ENCODE measurements at places on chromosomes 6 and 20.
A peak's percentile ranks its signal among the peaks of the same experiment; 100 is the strongest.

- no peak for DNase-seq
These were observed 55.0 kb downstream of the BTBD9 start for GRCh38 chr6:38584731-38585130.

GRCh38 chr6:110558575-110558974, 82.2 kb upstream of the SLC22A16 start:
- DNase-seq = no peak

DNA sequence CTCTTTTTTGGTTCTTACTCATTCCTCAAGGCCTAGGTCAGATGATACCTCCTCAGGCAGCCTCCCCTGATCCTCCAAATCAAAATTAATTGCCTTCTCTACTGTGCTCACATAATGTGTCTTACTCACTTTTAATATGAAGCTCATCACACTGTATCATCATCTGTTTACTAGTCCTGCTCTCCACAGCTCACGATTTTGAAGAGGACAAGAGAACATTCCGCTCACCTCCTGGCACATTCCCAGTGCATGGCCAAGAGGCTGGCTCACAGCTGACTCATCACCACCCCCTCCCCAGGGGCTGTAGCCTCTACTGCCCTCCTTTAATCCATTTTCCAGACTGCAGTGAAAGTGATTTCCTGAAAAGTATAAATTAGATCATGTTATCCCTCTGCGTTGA, 133.1 kb downstream of the ALDH8A1 start:
- DNase-seq = no peak

GRCh38 chr6:53714395-53714794, 48.8 kb upstream of the KLHL31 start:
- DNase-seq = no peak

DNA sequence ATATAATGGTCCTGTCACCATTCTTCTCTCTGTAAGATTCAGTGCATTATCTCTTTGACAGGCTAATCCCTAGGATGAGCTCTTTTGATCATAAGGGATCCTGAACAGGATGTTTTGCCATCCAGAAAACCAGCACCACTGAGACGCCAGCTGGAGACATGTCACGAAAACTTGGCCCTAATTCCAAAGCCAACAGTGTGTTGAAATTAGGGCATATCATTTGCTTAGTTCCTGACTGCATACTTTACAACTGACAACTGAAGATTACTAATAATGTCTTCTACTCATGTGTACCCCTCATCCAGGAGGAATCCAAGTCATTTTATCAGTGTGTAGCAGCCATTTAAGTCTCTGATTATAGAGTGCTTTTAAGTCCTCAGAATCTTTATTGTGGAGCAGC, 243.6 kb downstream of the KCNQ5 start:
- DNase-seq = no peak

GRCh38 chr6:44737829-44738528, 350.5 kb downstream of the CDC5L start:
- no peak for DNase-seq

GRCh38 chr6:163947276-163947675, 532.8 kb downstream of the QKI start:
- no peak for DNase-seq

GRCh38 chr6:44375071-44375470, 12.4 kb upstream of the CDC5L start:
- no peak for DNase-seq

GRCh38 chr6:107674995-107675738, 148.9 kb downstream of the SCML4 start:
- DNase-seq = peak; percentile 88

- DNase-seq = no peak
These were observed 17.7 kb upstream of the MCM9 start for GRCh38 chr6:118952683-118953082.

Data from CD4-positive, alpha-beta T cell treated with Interleukin-15 for 1 hour (primary cell).